RWPE1 (cell line): ENCODE measurements at places on chromosomes 1 and 21.
A peak's percentile ranks its signal among the peaks of the same experiment; 100 is the strongest.

GRCh38 chr1:145901312-145902021 is 8.4 kb downstream of the ITGA10 start:
- no peak for DNase-seq

DNA sequence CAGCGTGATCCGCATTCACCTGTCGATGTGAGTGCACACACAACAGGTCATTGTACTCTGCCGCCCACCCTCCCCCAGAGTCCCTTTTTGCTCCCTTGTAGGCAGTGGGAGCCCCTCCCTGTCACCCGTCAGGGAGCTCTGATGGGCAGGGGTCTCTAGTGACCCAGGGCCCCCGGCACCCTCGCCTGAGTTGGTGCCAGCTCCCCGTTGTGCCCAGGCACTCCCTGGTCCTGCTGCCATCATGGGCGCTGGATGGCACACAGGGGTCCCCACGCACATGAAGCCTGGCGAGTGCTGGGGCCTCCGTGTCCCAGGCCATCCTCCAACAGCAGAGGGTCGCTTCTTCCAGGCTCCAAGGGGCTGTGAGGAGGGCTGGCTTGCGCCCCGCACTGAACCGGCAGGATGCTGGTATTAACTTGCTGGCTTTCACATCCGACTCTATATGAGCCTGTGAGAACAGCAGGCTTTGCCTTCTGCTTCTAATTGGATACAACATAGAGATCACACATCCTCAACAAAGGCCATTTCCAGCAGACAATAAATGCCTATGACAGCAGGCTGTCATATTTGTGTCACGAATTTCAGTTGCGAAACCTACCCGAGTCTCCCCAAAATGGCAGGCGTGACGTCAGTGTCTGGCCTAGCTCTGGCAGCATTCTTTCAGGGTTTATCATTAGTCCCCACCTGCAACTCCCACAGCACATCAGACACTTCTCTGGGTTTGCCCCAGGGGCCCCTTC is 35.4 kb downstream of the KIAA1614 start:
- no peak for DNase-seq

DNA sequence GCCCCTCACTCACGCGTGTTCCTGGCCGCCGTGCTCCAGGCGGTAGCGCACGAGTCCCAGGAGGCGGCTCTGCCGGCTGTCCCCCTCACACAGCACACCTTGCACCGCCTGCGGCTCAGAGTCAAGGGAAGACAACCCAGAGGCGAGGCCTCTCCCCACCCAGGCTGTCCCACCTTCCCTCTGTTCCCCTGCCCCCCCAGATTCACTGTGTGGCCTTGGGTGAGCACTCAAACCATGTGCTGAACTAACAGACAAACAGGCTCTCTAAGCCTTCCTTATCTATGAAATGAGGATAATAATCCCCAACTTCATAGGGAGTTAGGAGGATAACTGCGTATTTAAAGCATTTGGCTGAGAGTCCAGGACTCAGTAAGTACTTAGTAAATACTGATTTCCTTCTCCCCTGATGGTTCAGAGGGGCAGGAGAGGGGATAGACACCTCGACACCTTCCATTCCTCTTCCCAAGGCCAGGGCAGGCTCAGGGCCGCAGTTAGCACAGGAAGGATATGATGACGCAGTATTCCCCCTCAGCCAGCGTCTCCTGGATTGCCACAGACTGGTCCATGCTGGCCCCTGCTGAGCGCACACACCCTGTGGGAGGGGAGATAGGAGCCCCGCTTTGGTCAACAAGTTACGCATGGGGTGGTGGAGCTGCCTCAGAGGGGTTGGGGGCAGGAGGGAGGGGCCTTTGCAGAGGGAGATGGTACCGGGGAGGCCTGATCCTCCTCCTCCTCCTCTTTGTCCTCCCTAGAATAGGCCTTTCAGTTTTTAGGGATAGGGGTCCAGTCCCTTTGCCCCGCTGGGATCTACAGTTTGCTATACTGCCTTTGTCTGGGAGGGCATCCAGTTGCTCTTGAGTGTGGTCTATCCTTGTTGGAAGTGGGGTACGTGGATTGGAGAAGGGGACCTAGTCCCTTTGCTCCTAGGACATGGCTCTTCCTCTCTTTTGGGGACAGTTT is 830 bp downstream of the INPP5B start:
- no peak for DNase-seq

DNA sequence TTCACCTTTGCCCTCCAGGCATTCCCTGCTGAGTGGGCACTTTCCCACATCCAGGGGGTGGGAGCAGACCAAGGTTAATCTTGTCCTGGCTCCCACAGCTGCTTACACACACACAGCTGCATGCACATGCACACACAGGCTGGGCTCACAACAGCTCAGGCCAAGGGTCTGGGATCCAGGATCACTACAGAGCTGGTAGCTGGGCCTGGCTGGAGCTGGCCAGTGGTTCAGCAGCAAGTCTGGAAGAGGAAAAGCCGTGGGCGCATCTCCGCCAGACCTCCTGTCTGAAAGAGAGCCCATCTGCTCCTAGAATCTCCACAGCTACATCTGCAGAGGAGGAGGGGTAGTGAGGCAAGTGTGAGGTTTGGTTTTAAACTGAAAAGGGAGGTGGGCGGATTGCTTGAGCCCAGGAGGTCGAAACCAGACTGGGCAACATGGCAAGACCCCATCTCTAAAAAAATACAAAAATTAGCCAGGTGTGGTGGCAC is 3.8 kb downstream of the CDK18 start:
- no peak for DNase-seq

GRCh38 chr1:160374306-160375110 is 7.6 kb downstream of the NHLH1 start:
- DNase-seq: no peak

GRCh38 chr1:57294177-57294576 is 129.7 kb downstream of the DAB1 start:
- DNase-seq: no peak

GRCh38 chr1:37795340-37796125 is 1.9 kb downstream of the MANEAL start:
- peak; percentile 61 for DNase-seq

GRCh38 chr1:244324176-244324883 is 127.4 kb downstream of the ADSS2 start:
- DNase-seq: no peak

GRCh38 chr1:31886866-31887265 is 51.3 kb downstream of the PTP4A2 start:
- no peak for DNase-seq

GRCh38 chr1:112316254-112316913 is 79.6 kb upstream of the CTTNBP2NL start:
- DNase-seq: no peak

DNA sequence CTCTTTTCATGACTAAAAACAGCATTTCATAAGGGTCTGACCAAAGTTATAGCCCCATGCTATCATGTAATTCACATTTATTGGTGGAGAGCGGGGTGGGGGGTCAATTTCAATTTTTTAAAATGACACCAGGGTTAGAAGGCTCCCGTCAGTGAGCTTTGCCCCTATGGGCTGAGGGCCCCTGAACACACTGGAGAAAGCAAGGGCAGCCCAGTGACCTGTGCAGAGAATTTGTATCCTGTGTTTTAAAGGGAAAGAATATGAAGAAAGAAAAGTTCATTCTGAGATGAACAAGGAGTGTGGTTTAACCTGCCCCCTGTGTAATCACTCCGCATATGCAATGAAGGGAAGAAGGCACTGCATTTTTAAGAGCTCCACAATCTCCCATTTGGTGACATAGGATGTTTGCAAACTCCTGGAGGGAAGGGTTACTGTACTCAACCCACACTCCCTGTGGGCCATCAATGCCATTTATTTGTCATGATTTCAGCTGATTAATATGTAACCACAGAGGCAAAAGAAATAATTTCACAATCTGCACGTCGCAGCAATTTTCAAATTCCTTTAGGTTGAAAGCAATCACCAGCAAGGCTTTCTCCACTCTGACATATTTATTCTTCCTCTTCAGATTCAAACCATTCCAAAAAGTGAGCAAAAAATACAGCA is 95.6 kb downstream of the ZNF281 start:
- no peak for DNase-seq

- DNase-seq: peak; percentile 30
These were observed 37.0 kb downstream of the CAPN8 start for GRCh38 chr1:223628233-223629125.

GRCh38 chr1:15740924-15741850 is 1.1 kb upstream of the TMEM82 start:
- DNase-seq: peak; percentile 87

- no peak for DNase-seq
These were observed 94.4 kb downstream of the ITPKB start for GRCh38 chr1:226644541-226645176.

GRCh38 chr1:228194436-228194835 is 13.4 kb upstream of the OBSCN start:
- DNase-seq: no peak

GRCh38 chr1:174247472-174247871 is 88.2 kb downstream of the RABGAP1L start:
- no peak for DNase-seq
